Pulmonary artery endothelial cell (primary cell): ENCODE measurements at places on chromosomes 4 and X. TPM values are rescaled to one million over a fixed set of nuclear protein-coding genes. Genes with fewer than 3 reads are reported as not detected.

The GNRHR gene
- not detected in 2 replicates for total RNA-seq

- DNase-seq = no peak
Measured at GRCh38 chr4:101400096-101400495, 52.8 kb upstream of the PPP3CA start.

DNA sequence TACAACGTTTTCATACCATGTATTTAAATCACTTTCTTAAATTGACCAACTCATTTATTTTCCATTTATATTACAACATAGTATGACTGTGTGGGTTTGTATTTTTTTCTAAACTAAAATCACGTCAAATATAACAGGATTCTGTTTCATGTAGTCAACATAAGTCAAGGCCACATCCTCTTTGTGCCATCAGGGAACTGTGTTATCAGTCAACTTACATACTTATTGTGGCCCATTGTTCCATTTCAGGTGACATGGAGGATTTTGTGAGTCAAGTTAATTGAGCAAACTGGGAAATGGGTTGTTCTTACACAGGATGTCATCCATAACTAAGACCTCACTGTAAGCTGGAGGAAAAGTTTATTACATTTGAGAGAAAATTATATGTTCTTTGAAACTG is 35.9 kb downstream of the STK26 start:
- DNase-seq = no peak

DNA sequence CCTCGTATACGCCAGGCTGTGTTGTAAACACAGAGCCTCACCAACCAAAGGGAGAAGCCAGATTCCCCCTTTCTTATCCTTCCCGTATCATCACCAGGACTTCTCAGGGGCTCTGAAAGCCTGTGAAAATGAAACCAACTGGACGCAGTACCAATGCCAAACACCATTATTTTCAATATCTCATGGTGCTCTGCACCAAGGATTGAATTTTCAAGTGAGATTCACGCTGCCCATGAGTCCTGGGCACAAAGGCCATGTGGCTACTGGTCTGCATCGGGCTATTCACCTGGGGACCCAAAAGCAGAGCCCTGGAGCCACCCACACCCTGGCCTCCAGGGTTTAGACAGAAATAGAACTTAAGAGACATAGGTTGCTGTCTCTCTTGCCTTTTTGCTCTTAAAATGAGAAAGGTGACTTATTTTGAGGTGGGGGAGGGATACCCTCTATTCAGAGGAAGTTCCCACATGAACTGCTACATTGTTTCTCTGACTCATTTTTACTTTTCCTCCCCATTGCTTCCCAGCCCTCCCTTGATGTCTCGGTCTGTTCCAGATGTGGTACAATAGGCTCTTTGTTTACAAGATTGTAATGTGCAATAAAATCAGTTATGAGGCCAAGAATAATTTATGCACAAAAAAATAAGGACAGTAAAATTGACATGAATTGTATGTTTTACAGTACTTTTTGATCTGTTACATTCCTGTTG is 55.4 kb downstream of the MAML3 start:
- DNase-seq = peak; percentile 62

The DSPP gene
- total RNA-seq = not detected in 2 replicates

The EPHA5 gene
- not detected in 2 replicates for total RNA-seq

GRCh38 chr4:69066945-69067344 is 29.3 kb upstream of the UGT2B7 start:
- DNase-seq = no peak

DNA sequence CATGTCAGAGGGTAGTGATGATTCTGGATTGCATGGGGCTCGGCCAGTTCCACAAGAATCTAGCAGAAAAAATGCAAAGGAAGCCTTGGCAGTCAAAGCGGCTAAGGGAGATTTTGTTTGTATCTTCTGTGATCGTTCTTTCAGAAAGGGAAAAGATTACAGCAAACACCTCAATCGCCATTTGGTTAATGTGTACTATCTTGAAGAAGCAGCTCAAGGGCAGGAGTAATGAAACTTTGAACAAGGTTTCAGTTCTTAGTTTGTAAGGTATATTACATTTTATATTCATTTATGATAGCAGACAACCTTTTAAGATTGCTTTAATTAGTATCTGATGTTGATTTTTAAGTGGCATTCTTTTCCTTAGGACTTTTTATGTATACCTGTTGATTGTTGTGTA is 24.2 kb downstream of the REST start:
- DNase-seq = no peak

The SPANXN4 gene
- total RNA-seq = not detected in 2 replicates

DNA sequence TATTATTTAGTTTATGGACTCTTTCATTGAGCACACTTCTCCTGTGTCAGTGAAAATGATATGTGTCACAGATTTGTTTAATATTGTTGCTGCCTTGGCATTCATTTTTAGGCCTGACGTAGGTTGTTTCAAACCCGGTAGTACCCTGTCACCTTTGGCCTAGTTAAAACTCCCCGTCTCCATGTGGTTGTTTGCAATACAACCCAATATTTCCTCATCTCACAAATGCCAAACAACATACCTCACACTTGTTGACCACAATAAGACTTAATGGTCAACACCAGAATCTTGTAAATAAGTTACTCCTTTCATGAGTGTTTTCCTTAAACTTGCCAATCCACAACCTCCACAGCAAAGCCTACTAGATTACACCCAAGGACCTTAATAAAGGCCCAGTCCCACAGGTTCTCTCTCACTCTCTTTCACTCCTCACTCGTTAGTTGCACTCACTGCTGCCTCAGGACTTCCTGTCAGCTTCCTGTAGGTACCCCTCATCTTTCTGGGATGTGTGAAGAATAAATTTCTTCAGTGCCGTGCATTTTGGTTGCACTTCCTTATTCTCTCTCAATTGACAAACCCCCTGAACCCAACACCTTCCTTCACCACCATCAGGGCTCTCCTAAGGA is 31.3 kb downstream of the IL13RA2 start:
- no peak for DNase-seq

The STAP1 gene
- total RNA-seq = not detected in 2 replicates
